CD4-positive, alpha-beta T cell treated with Interleukin-1 beta for 1 hour (primary cell): ENCODE measurements at places on chromosomes 16 and 17.
A peak's percentile ranks its signal among the peaks of the same experiment; 100 is the strongest.

GRCh38 chr16:80981103-80981502 is 25.6 kb downstream of the CMC2 start:
- no peak for DNase-seq

- no peak for DNase-seq
These were observed 228.4 kb downstream of the KATNIP start for GRCh38 chr16:27778171-27778925.

- no peak for DNase-seq
These were observed 13.2 kb downstream of the RPH3AL start for GRCh38 chr17:339193-340061.

DNA sequence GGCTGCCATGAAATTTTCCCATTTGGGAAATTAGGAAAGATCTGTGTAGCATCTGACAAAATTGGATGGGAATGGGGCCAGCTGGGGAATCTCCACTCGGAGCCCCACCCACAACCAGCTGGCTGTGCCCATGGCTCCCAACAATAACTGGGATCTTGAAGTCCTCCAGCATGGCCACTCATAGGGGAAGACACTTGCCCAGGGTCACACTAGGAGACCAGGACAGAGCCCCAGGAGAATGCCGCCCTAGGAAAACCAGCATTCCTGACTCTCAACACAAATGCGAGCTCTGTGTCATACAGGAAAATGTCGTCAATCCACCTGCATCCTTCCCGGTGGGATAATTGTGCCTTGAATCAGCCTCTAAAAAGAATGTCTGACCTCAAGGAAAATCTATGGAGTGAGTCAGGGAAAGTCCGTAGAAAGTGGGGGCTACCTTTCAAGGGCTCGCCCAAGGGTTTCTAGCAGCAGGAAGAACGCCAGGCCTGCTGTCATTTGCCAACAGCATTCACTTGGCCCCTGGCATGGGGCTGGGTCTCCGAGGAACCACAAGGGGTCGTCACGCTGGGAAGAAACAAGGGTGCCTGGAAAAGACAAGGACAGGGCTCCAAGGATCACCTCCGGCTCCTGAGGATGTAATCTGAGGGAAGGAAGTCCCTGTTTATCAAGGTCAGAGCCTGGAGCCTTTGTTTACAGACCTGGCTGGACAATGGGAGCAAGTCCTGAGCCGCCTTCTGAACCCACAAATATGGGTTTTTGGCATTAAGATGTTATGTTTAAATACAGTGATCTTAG is 15.9 kb downstream of the CDH5 start:
- no peak for DNase-seq

DNA sequence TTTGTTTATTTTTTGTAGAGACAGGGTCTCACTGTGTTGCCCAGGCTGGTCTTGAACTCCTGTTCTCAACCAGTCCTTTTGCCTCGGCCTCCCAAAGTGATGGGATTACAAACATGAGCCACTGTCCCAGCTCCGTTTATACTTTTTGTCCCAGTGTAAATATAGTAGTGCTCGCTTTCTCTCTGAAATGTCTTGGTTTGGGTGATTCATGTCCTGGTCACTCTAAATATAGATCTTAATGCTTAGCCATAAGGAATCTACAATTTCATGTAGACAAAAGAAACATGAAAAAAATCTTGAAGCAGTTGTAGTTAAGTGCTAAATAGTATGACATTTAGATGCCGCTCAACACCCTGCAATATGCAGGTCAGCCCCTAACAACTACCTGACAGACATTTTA is 126.9 kb downstream of the KATNIP start:
- no peak for DNase-seq

GRCh38 chr17:284676-285355 is 67.8 kb downstream of the RPH3AL start:
- no peak for DNase-seq

GRCh38 chr17:61400066-61400716 is 548 bp downstream of the TBX2 start:
- DNase-seq = no peak

GRCh38 chr17:59845595-59846393 is 46.9 kb downstream of the TUBD1 start:
- DNase-seq = peak; percentile 23

DNA sequence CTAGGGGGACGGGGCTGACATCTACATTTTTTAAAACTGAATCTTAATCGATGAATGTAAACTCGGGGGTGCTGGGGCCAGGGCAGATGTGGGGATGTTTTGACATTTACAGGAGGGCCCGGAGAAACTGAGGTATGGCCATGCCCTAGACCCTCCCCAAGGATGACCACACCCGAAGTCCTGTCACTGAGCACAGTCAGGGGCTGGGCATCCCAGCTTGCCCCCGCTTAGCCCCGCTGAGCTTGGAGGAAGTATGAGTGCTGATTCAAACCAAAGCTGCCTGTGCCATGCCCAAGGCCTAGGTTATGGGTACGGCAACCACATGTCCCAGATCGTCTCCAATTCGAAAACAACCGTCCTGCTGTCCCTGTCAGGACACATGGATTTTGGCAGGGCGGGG is 21.4 kb downstream of the ADAM11 start:
- DNase-seq = no peak

DNA sequence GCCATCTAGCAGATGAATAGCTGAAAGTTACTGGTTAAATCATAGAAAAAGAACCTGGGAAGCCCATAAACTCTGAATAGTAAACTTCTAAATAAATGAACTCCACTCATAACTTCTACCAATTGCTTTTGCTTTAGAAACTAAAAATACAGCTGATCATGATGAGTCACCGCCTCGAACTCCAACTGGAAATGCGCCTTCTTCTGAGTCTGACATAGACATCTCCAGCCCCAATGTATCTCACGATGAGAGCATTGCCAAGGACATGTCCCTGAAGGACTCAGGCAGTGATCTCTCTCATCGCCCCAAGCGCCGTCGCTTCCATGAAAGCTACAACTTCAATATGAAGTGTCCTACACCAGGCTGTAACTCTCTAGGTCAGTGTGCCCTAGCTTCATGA is 9.7 kb downstream of the KAT7 start:
- no peak for DNase-seq
